ENCODE measurements at places on chromosomes 7 and 10.

DNA sequence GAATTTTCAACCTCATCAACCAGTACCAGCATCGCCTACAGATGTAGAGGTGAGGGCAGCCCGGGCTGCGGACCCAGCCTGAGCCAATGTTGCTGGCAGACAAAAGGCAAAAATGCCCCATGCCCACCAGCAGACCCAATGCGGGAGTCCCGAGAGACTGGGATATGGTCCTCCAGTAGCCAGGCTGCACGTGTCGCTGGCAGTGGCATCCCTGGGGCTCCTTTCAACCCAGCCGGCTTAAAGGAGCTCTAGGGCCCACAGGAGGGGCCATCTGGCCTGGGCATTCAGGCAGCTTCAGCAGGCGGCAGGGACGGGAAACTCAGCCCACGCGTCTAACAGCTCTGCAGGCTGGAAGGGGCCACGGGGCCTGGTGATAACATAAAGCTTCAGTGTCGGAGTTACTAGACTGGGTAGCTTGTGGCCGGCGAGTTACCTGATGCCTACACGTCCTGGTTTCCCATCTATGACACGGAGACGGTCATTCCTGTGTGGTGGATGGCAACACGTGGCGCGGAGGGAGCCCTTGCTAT, 70.7 kb downstream of the PROSER2 start:
- no peak for DNase-seq

DNA sequence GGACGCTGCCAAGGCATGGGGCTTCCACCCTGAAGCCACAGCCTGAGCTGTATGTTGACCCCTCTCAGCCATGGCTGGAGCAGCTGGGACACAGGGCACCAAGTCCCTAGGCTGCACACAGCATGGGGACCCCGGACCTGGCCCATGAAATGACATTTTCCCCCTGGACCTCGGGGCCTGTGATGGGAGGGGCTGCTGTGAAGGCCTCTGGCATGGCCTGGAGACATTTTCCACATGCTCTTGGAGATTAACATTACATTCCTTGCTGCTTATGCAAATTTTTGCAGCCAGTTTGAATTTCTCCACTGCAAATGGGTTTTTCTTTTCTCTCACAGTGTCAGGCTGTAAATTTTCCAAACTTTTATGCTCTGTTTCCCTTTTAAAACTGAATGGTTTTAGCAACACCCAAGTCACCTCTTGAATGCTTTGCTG, 463.6 kb downstream of the ZWINT start:
- DNase-seq, result no peak

DNA sequence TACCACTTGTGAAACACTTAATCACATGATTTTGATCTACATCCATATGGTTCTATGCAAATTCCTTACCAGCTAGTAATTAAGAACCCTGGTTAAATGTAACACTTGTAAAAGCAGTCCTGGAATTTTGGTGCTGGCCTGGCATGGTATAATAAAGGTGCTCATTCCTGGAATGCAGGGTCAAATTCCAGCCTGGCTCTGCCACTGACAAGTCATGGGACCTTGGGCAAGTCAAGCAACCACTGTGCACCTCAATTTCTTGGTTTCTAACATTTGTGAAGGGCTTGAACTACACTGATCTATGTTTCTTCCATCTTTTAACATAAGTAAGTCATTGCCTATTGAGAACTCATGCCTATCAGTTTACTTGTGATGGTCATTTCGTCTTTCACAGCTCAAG, 91.9 kb upstream of the PIK3CG start:
- no peak for DNase-seq

- no peak for DNase-seq
Observed at GRCh38 chr7:107846324-107846723, 43.3 kb upstream of the SLC26A3 start.

DNA sequence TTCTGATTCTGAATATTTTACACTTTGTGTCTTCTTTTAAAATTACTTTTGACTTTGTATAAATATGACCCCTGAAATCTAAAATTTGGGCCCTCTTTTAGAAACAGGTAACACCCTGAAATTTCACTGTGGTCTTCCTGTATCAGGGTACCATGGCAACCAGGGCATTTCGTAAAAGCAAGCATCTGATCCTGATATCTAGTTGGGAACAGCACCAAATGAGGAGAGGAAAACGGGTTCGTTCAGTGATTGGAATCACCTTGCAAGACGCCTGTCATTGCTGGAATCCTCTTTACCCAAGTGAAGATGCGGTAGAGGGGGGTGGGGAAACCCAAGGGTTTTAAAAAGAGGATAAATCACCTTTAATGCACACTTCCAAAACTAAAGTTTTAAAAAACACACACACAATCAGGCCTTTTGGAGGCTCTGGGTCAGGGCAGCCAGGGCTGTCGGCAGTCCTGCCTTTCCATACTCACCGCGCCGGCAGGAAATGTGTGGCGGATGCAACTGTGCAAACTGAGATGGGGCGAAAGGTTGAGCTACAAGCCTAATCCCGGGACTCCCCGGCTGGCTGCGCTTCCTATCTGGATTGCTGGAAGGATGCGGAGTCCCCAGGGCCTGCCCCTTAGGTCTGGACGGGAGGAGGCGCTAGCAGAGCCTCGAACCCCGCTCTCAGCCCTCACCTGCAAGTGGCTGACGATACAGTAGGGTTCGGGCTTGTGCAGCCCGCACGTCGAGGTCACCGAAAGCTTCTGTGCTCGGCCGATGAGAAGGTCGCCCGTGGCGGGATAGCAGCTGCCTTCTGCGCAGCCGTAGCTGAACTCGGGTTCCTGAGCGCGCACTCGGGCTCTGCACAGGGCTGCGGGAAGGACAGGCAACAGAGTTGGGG, 1.8 kb downstream of the LAMB1 start:
- DNase-seq, result no peak

DNA sequence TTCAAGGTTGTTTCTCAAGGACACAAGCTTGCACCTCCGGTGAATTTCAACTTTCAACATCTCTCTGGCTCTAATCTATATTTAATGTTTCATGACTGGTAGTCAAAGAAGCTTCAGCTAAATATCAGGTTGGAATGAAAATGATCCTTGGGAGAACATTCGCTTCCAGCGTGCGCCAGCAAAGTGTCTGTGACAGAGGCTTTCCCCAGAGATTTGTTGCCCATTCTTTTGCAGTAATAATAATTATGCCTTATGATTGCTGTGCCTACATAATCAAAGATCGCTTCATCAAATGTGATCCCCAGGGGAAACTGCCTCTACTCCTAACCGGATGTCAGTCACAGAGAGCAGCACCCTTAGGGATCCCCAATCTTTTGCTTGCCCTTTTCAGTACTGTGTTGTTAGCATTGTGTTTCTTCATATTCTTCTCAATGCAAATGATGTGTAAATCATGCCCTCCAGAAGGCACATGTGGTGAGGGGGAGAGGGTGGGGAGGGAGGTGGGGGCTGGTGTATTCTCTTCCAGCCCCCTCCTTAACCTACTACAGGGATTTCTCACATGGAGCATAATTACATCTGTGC, 30.5 kb downstream of the FZD1 start:
- DNase-seq, result no peak

GRCh38 chr7:35253710-35254495, at the start of gene TBX20:
Gene TBX20, minus strand, starts transcription at chr7:35254100. Its CDS starts 480 bp downstream, at chr7:35253620.
- DNase-seq, result no peak

DNA sequence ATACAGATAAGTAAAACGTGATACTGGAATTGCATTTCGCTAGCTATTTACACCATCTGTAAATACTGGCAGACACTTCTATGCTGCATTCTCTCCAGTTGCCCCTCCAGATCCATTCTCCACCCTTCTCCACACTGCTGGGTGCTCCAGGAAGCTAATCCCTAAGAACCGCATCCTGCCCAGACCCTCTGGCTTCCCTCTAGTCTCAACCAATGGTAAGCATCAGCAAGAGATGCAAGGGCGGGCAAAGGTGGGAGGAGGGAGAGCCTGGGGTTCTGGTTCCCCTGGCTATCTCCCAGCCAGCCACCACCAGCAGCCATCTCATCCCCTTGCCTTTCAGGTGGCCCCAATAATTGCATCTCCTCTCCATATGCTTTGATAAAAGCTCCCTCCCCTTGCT, 84.4 kb downstream of the AMPH start:
- no peak for DNase-seq

DNA sequence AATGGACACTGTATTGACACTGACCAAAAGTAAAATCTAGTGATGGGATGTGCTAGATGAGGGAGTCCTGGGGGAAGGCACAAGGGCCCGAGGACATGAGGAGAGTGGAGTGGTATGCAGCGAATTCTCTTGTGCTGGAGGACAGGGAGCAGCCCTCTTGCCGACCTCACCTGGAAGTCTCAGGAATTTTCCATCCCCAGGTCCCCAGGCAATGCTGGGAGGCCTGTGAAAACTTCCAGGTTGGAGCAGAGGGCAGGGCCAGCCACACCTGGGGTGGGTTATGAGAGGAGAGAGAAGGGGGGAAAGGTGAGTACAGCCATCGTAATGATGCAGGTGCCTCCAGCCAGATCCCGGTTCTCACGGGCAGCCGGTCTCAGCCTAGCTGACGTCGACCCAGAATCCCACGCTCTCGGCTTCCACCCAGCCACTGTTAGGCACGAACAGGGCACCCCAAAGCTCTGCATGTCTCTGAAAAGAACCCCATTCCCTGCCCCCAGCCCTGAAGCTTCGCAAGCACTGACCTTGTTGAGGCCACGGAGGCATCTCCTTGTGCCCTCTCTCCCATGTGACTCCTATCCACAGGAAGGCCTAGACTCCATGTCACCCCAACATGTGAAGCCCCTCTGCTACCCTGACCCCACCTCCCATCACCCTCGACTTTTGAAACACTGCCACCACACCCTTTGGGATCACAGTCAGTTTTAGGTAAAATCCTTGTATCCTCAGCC, 239.7 kb upstream of the MYO3A start:
- DNase-seq, result no peak

DNA sequence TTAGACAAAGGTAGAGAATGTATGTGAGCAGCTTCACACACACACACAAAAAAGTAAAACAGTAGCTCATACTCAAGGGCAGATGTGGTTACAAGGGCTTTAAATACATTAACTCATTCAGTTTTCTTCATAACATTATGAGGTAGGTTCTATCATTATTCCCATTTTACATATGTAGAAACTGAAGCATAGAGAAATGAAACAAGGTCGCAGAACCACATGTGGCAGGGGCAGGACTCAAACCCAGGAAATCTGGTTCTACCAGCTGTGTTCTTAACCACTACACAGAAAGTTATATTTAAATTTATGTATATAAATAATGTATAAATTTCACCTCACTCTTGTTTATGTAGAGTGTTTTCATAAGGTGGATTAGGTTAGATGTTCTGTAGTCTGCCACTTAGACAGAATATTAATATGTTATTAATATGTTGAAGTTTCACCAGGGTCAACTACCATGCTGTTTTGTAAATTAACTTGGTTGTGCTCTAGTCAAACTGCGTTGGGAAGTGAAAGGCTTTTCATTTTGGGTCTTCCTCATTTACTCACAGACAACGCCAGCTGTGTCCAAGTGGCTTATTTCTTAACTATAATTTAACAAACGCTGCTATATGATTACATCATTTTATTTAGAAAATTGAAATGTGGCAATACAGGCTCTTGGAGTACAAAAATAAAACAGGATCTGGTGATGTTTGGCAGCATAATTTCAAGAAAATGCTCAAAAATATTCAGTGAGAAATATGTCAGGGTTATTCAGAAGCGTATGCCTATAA, 138.4 kb downstream of the MDFIC start:
- DNase-seq, result no peak

DNA sequence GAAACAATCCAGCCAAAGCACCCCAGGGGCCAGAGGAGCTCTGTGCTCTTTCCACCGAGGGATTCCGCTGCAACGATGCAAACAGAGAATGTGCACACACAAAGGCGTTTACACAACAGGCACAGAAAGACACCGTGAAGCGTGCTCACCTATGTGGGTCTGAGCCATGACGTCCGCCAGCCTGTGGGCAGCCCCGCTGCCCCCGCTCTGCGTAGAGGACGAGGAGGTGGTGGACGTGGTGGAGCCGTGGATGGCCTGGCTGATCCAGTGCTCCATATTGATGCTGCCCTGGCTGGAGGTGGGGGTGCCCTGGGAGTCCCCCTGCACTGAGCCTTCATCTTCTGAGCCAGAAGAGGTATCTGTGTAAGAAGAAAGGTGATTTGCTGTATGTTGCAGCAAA, 266.8 kb downstream of the DIP2C start:
- DNase-seq, result no peak

DNA sequence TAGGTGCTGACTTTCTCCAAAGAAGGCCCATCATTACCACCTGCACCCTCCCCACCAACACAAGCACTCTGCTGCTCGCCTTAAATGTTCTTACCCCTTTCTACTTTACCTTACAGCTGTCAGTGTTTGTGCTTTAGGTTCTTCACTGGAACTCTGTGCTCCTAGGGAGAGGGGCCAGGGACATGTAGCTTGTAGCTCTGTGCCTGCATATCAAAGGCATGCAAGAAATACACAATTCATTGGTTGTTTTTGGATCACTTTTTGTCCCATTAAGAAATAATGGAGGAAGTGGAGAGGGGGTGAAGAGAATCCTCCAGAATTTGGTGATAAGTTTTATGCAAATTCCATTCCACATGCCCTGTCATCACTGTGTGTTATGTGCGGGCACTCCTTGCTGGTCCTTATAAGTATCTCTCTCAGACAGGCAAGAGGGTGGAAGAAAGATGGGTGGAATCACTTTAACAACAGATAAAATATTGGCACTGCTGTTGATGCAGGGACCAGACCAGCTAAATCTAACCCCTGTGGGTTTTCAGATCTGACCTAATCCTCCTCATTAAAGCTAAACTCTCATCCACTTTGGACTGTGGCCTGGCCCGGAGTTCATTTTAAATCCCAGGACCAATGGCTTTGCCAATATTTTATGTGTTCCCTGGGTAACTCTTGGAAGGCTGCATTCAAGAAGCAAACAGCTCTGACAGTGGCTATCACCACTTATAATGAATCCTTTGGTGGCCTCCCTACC, 375.8 kb upstream of the NFE2L3 start:
- DNase-seq, result no peak

GRCh38 chr10:13100349-13101294, 659 bp downstream of the OPTN start:
- DNase-seq, result no peak

DNA sequence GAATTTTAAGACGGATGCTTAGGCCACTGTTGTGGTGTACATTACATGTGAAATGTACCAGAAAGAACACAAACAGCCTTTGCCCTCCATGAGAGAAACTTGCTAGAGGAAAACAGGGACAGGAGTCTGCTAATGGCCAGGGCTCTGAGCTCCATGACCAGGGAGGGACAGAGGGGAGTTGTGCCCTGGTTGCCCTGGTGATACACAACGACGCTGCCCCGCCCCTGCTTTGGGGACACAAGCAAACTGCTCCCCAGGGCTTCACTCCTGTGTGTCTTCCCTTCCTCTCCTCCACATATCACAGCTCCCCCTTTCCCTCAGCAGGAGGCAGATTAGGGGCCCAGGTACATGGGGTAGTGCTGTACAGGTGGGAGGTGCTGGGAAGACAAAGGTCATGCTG, 36.2 kb downstream of the AMPH start:
- no peak for DNase-seq

DNA sequence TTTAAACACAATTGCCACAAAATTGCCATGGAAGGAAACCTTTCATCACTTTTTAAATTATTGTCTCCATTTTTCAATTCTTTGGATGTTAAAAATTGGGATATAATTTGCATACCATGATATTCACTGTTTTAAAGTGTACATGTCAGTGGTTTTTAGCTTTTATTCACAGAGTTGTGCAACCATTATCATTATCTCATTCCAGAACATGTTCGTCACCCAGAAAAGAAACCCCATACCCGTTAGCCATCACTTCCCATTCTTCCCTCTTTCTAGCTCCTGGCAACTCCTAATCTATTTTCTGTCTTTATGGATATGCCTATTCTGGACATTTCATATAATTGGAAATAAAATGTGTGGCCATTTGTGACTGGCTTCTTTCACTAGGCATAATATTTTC, 260.3 kb upstream of the FERD3L start:
- DNase-seq, result no peak

Measured in T-helper 22 cell (primary cell).